ENCODE measurements at places on chromosomes 4 and X.
A peak's percentile ranks its signal among the peaks of the same experiment; 100 is the strongest.

GRCh38 chr4:152451496-152451895 lies 84.4 kb downstream of the FBXW7 start:
- DNase-seq, result no peak

DNA sequence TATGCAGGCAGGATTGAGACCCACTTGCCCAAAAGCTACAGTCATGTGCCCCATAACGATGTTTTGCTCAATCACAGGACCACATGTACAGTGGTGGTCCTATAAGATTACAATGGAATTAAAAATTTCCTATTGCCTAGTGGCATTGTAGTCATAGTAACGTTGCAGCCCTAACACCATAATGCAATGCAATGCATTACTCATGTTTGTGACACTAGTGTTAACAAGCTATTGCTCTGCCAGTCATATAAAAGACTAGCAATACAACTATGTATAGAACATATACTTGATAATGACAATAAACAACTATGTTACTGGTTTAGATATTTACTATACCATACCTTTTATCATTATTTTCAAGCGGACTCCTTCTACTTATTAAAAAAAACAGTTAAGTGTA lies 50.6 kb downstream of the VGLL1 start:
- no peak for DNase-seq

- no peak for DNase-seq
These were observed 7.5 kb upstream of the WFS1 start for GRCh38 chr4:6262176-6262575.

- DNase-seq, result no peak
These were observed 135.2 kb downstream of the ARSF start for GRCh38 chrX:3176439-3176820.

DNA sequence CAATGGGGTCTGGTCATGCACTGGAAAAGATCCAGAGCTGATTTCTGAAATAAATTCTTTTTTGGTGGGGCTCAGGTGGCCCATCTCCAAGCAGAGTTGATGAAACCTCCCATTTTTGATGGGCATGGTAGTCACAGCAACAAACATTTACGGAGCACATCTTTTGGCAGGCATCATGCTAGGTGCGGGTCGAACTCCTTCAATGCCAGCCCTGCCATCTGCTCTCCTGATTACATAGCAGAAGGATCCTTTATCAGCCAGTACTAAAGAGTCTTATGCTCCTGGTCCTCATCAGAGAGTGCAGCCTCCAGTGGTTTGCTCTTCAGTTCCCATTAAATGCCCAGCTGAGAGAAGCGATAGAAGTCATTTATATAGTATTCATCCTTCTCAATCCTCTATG lies 121.7 kb downstream of the GRXCR1 start:
- DNase-seq, result no peak

GRCh38 chr4:79047316-79047715 lies 108.1 kb upstream of the PAQR3 start:
- DNase-seq, result no peak

DNA sequence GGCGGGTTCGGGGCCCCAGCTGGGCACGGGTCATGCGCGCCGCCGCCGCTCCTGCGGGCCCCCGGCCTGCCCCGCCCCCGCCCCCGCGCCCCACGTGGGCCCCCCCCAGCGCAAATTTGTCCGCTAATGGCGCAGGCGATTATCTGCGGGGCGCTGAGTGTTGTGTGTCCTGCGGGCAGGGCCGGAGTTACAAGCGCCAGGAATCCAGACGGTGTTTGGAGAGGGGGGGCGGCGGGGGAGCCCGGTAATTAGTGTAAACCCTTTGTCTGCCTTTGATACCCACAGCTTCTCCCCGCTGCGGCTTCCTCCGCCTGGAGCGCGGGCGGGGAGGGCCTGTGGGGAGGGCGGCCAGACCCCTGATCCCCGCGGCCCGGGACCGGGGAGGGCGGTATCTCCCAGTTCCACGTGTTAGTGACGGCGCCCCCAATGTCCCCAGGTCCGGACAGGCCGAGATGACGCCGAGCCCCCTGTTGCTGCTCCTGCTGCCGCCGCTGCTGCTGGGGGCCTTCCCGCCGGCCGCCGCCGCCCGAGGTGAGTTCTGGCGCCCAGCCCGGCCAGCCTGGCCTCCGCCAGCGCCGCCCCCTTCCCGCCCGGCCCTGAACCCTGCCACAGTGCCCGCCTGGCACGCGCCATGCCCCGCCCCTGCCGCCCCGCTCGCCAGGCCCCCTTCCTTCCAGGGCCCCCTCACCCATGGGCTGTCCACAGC lies 761 bp downstream of the FGFRL1 start:
- DNase-seq, result peak; percentile 80
